SW480 (cell line): ENCODE measurements at places on chromosomes 6 and 20.
A peak's percentile ranks its signal among the peaks of the same experiment; 100 is the strongest.

DNA sequence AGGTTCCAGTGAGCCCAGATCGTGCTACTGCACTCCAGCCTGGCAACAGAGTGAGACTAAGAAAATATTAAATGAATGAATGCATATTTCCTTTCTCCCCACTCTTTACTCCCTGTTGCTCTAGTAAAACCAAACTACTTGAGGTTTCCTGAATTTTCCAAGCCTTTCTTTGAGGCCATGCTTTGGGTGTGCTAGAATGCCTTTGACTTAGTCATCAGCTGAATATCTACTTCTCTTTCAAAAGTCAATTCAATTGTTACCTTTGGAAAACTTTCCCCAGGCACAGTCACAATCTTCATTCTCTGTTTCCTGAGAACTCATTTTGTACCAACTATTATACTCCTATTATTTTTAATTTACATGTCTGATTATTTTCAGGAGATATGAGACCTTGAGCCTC lies 27.5 kb upstream of the CEP85L start:
- DNase-seq = no peak

- DNase-seq = no peak
Measured at GRCh38 chr20:55582498-55582897, 422.8 kb downstream of the CBLN4 start.

- DNase-seq = no peak
Measured at GRCh38 chr20:46837083-46837482, 57.6 kb upstream of the EYA2 start.

- no peak for DNase-seq
Measured at GRCh38 chr6:158765499-158766068, 53.6 kb downstream of the EZR start.

DNA sequence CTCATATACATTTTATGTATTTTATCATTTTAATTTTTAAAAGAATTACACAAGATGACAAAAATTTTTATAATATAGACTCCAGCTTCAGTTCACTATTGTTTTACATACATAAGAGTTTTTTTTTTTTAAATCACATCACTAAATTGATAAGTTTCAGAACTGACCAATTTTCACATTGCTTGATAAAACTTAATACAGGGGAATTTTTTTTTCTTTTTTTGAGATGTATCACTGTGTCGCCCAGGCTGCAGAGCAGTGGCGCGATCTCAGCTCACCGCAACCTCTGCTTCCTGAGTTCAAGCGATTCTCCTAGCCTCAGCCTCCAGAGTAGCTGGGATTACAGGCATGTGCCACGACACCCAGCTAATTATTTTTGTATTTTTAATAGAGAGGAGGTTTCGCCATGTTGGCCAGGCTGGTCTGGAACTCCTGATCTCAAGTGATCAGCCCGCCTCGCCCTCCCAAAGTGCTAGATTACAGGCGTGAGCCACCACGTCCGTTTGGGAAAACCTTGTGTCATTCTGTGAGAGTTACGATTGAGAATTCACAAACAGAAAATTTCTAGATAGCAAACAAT lies 36.6 kb upstream of the BTN3A2 start:
- DNase-seq = no peak

GRCh38 chr6:105177556-105177955 lies 2.3 kb downstream of the POPDC3 start:
- no peak for DNase-seq

- DNase-seq = no peak
Measured at GRCh38 chr6:93621442-93621841, 202.1 kb upstream of the EPHA7 start.

DNA sequence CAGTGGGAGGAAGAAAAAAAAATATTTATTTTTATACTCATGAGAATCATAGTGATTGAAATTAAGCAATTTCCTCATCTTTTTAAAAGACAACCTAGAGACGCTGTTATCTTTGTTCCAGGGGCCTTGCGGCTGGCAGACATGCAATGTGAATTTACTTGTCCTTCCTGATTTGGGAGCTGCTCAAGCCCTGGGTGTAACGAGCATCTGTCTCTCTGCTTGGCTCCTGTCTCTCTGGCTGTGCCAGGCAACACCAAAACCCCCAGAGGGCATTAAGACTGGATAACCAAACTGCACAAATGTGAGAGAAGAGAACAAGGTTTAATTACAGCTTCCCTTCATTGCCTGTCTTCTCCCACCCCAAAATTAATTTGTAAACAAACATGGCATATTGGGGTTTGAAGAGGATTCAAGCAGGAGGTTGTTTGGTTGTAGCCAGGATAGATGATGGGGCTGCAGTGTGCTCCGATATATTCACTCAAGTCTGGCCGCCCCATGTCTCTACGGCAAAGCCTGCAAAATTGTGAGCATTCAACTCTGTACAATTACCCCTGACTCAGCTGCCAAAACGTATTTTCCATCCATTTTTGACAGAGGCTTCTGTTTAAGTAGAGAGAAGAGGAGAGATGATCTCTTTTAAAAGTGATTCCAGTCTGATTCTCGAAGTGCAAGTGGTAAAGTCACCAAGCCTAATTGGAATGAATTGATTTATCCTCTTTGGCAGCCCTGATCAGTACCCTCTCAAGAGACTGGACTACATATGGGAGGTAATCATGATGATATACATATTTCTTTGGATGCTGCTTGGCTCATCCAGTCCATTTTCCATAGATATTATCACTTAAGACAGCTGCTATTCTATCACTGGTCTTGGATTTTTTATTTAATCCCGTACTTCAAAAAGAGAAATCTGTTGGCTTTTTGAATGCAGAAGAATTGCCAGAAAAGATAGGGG lies 170.2 kb downstream of the SLC24A3 start:
- DNase-seq = no peak

DNA sequence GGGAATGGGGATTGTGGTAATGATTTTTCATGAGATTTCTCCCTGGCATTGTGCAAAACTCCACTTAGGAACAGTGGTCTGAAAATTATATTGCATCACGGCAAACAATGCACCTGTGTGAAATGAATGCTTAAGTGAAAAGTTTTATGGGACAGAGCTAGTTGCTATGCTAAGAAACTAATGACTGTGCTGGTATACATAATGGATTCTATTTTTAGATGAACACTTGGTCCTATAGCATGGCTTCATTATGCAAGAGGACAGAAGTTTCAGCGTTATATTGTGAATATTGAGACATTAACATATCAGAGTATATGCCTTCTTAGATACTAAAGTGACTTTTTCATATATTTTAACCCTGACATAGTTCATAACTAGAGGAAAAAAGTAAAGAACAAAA lies 30.5 kb downstream of the PLCB1 start:
- no peak for DNase-seq

- no peak for DNase-seq
Measured at GRCh38 chr20:11234181-11234580, 560.4 kb upstream of the JAG1 start.

- peak; percentile 55 for DNase-seq
Measured at GRCh38 chr20:19974630-19975435, 42.3 kb upstream of the NAA20 start.

GRCh38 chr6:82458147-82458546 lies 94.5 kb downstream of the TPBG start:
- DNase-seq = no peak

GRCh38 chr6:113859349-113860180 lies 2.4 kb downstream of the MARCKS start:
- no peak for DNase-seq

GRCh38 chr6:47300417-47300816 lies 9.3 kb downstream of the TNFRSF21 start:
- no peak for DNase-seq

- no peak for DNase-seq
Measured at GRCh38 chr6:126907996-126908395, 210.5 kb upstream of the RSPO3 start.

- no peak for DNase-seq
Measured at GRCh38 chr6:20137240-20137639, 75.0 kb downstream of the MBOAT1 start.

DNA sequence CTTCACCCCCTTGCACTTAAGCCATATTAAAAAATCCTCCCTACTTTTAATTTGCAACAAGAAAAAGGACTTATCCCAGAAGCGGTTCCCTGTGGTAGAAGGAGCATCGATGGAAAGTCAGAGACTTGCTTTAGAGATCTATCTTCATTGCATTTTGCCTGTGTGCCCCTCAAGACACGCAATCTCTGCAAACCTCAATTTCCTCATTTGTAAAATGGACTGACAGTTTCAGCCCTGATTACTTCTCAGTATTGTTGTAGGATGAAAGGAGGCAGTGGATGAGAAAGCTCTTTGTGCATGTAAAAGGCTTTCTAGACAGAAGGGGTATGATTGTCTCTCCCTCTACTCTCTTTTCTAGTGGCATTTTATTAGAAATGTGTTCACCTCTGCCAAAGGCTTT lies 410.2 kb downstream of the CDC5L start:
- no peak for DNase-seq

GRCh38 chr6:38933426-38933825 lies 115.2 kb upstream of the GLP1R start:
- DNase-seq = peak; percentile 26

- no peak for DNase-seq
Measured at GRCh38 chr6:91590191-91590590, 1003.3 kb upstream of the MAP3K7 start.

DNA sequence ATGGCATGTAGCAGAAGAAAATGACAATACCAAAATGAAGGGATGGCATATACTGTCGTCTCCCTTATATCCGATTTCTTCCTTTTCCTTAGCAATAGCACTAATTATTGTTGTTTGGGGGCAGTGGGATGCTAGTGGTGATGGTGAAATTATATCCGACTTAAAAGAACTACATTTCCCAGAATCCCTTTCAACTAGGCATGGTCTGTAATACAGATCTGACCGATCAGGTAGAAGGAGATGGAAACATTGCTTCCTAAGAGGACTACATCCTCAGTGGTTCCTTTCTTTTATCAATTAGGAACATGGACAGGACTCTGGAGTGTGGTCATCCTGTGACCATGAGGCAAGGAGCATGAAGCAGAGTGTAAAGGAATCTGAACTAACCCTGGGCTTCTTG lies 532.6 kb downstream of the CBLN4 start:
- peak; percentile 14 for DNase-seq

DNA sequence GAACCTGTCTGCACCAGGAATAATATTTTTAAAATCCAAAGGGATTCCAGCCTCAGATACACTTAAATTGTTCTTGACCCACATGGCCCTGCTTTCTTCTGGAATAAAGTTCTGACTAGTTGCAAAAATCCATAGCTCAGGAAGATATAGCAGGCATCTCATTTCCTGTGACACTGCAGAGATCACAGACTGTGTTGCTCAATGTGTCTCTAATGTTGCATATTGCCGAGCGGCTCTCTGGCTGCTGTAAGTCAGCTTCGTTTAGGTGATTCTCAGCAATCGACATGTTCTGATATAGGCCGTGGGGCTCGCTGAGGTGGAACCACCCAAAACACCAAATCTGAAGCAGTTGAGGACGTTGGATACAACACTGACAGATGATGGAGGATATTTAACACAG lies 498.3 kb upstream of the AGPAT4 start:
- DNase-seq = no peak

DNA sequence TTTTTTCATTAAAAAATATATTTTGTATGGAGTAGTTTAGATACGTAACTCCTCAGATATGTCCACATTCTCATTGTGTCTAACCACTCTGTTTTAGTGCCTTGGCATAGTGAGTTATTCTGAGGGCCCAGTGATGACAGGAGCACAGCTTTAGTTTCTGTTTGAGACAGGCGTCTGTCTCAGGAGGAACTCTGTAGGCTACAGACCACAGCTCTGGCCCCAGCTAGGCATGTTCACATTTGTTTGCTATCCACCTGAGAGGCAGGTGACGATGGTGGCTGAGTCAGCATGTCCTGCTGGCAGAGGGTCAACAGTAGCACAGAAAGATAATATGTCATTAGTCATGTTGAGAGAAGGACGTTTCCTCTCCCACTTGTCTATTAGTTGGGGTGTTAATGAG lies 16.3 kb downstream of the LRRC1 start:
- DNase-seq = peak; percentile 50

DNA sequence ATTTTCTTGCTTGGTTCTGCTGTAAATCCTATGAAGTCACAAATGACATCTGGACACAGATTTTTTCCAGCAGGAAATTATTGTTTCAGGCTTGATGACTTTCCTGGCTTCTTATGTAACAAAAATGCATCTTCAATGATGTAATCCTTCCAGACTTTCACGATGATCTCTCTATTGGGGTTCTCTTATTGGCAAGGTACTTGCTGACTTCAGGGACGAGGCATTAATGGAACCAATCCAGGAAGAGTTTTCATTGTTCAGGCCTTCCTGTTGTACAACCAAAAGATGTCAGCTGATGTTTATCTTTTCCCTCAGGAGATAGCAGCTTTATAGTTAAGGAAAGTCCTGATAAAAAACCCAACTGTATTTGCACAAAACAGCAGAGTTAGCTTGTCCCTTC lies 118.5 kb upstream of the MMS22L start:
- DNase-seq = no peak

DNA sequence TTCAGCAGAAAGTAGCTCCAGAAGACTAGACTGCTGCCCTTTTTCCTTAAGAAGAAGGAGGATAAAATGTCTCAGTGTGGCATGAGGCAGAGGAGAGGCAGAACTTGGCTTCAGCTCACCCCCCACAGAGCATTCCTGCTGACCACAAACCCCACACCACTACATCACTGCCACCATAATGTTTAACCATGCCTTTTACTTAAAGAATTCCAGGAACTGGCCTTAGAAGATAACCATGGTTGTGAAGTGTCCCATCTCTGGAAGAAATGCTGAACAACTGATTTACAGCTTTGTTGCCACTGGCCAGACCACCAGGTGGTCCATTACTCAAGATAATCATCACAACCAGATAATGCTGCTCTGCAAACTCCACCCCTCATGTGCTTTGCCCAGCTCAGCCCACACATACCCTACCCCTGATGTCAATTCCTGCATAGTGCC lies 154.1 kb downstream of the CD24 start:
- DNase-seq = peak; percentile 2

- DNase-seq = no peak
Measured at GRCh38 chr6:56096541-56096940, 150.8 kb downstream of the COL21A1 start.

GRCh38 chr20:3677733-3678132 lies 4.1 kb downstream of the ADAM33 start:
- DNase-seq = no peak

- peak; percentile 5 for DNase-seq
Measured at GRCh38 chr6:30207619-30208295, 5.4 kb downstream of the TRIM26 start.

DNA sequence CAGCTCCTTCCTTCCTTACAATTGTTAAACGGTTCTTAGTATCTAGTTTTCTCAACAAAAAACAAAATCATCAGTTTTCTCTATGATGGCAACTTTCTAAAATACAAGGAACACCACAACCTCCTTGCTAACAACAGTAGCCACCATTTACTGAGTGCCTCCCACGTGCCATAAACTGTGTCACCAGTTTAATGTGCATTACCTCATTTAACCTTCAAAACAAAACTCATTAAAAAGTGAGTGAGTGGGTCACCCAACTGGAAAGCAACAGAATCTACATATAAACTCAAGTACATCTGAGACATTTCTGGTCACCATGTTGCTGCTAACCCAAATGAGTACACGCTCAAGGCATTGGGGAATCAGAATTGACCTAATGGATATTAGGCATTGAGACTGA lies 11.0 kb downstream of the RTN4IP1 start:
- DNase-seq = no peak

DNA sequence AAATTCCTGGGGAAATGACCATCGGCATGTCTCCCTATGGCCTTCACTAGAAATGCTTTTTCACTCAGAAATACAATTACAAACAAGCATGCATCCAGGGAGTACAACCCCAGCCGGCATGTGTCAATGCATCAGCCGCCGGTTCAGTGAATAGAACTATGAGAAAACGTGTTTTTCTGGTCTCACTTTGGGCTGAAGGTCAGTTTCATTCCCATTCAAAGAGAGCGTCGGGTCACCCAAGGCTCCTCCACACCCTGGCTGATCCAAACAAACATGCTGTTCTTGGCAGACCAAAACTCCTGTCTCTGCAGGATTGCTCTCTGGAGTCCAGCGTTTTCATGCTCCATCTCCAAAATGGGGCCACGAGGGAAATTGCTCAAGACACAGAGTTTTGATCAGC lies 35.5 kb upstream of the NXT1 start:
- no peak for DNase-seq
